Posterior vena cava (tissue), 2 donors: ENCODE measurements at places on chromosomes 11 and 22. TPM values are rescaled to one million over a fixed set of nuclear protein-coding genes. Genes with fewer than 3 reads are reported as not detected.

DNA sequence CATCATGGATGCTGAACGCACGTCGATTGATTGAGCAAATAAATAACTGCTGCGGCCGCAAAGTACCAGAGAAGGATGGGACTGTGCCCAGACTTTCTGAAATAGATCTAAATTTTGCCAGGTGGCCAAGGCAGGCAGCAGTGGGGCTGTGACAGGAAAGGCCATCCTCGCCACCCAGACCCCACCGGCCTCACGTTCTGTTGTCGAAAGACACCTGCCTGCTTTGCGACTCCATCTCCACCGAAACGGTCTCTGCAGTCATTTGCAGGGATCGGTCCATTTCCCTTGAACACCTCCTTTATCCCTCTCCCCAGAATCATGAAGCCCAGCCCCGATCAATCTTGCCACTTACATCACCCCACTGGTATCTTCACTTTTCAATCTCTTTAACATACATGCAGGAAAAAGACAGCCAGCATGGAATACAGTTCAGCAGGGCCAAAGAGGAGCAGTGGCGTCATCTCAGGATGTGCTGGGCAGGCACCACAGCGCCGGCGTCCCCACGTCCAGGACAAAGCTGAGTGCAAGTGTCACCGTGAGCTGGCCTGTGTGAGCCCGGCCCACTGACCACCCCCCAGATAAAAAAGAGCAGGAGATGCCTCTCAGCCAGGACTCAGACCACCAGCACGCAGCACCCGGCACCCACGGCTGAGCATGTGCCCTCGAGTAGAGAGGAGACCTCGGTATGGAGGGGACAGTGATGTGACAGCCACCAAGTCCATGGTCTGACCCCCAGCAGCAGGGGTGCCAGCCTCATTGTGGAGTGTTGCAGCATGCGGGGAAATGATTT lies 610.3 kb downstream of the TBC1D22A start:
- peak; percentile 69 for DNase-seq

DNA sequence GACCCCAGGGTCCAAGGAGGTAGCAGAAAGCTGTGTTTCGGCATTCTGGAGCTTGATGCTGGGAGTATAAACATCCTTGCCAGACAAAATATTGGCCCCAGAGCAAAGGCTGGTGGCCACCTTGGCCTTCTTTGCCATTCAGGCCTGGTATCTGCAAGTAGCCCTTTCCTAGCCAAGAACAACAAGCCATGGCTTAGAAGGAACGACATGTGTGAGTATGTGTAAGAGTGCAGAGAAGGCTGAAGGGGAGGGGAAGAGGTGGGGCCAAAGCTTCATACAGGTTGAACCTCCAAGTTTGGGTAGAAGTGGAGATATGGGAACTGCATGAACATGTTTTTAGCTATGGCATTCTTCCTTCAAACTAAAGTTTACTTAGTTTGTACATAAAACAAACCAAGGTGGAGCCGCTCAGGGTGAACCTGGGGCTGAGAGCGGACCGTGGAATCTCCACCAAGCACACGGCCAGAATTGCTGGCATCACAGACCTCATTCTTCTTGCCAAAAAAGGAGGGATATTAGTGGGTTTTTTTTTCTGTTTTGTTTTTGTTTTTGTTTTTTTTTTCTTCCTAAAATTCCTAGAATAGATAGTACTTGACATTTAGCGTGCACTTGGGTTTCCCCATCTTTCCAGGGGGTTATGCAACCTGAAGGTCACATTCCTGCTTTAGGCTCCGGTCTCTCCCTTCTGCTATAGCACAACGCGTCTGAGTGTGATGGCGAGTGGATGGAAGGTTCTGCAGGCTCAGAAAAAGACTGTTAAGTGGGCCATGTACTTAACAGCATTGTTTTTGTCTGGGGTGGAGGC lies 70.9 kb downstream of the ADAMTS15 start:
- no peak for DNase-seq

- DNase-seq, result no peak
Observed at GRCh38 chr11:126304457-126305075, 706 bp downstream of the DCPS start.

Gene PAX6
- total RNA-seq, result not detected

- no peak for DNase-seq
Observed at GRCh38 chr11:46643986-46644385, 26.6 kb downstream of the ATG13 start.

Gene SLC36A4
- total RNA-seq, result 20.6 TPM
